Substantia nigra (tissue), 51 donors: ENCODE measurements at places on chromosomes 16 and 17.

GRCh38 chr16:19127205-19127604 is 13.4 kb downstream of the ITPRIPL2 start:
- no peak for DNase-seq

DNA sequence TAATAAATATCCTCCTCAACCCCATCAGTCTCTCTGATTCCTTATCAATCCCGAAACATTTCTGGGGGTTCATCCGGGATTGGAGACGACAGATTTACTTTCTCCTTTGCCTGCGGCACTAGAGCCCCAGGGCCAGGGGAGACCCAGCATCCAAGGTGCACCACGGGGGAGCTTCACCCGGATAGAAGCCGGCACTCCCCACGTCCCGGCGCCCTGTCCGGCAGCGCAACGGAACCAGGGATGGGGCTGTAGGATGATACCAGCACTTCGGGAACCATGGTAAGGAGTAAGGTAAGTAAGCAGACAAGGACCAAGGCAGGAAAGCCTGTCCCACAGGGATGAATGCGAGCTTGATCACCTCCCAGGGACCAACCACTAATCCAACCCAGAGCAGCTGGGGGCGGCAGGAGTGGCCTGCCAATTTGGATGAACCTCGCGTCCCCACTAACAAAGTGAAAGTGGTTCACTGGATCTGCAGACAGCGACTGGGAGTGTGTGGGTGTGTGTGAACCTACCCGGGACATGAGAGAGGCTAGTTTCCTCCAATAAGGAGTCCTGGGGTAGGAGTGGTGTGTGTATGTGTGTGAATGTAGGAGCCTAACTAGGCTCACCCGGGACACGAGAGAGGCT is 11.9 kb downstream of the POLR3K start:
- DNase-seq: no peak

- DNase-seq: no peak
Observed at GRCh38 chr17:38442548-38442947, 14.3 kb downstream of the ARHGAP23 start.

DNA sequence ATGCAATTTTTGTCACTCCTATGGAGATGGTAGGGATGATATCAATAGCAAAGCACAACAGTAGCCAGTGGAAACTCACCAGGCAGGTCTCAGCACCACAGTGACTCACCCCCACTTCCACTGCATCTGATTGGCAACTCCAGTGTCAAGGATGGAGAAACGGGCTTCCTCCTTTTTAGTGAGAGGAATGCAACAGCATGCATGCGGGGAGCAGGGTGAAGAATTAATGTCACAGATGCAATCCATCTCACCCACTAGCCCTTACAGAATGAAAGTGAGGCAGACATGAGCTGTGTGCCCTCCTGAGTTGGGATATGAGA is 467.0 kb upstream of the C16orf82 start:
- no peak for DNase-seq

- no peak for DNase-seq
Observed at GRCh38 chr17:76793775-76794174, 55.9 kb downstream of the MFSD11 start.

- DNase-seq: no peak
Observed at GRCh38 chr16:27706866-27707685, 157.1 kb downstream of the KATNIP start.

DNA sequence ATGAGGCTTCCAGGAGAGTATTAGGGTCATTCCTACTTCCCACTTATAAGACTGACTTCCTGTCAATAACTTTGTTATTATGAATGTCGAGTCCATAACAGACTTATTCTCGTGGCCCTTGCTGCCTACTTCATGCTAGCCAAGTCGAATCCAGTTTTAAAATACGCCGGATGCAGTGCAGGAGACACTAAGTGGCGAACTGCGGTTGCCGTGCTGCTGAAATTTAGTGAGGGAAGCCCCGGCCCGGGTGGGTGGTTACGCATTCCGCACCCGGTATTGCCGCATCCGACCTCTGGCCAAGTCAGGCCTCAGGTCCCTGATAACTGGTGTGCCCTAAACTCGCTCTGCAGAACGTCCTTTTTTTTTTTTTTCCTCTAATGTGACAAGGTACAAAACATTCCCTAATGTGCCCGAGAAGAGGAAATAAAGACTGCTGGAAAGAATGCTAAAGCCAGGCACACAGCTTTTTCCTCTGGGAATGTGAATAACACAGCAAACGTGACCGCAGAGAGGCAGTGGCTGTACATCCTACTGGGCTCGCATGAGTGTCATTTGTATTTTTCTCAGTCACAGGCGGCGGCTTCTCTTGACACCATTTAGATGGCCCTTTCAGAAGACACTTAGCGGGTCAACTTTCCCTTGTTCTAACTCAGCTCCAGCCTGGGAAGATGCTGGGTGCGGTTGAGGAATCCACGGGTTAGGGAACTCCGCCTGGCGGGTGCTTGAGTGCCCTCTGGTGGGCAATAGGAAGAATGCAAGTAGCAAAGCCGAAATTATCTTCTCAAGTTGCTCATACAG is 7.1 kb upstream of the AKTIP start:
- peak; percentile 45 for DNase-seq

- DNase-seq: no peak
Observed at GRCh38 chr17:4394208-4395110, 28.0 kb upstream of the UBE2G1 start.

DNA sequence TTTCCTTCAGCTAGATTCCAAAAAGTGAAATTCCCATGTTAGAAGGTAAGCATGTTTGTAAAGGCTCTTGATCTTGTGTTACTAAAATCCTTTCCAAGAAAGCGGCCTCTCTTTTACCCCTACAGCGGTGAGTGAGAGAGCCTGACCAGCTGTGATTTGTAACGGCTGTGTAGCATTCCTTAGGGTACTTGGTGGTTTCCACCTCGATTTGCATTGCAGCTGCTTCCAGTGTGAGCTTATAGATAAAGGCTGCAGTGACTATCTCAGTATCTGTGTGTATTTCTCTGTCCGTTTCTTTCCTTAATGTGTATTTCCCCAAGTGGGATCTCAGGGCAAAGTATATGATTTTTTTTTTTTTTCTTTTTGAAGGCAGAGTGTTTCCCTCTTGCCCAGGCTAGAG is 169.4 kb downstream of the SNX29 start:
- no peak for DNase-seq

- DNase-seq: no peak
Observed at GRCh38 chr17:79633154-79633553, 22.3 kb upstream of the RBFOX3 start.

GRCh38 chr16:79253100-79253631 is 347.4 kb downstream of the MAF start:
- DNase-seq: no peak

DNA sequence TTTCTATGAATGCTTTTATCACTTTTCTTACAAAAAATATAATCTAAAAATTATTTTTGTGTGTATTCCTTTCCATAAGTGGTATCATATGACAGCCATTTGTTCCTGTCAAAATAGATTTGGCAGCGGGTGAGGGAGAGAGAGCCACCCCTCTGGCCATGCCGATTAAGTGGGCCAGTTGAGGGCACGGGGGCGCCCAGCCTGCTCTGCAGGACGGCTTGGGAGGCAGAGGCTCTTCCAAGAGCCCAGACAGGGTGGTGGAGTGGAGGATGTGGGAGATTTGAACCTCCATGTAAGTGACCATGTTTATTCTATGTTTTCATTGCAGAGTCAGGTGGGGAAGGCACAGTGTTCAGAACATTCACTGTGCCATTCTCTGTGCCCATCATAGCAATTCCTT is 88.8 kb downstream of the IRX3 start:
- no peak for DNase-seq

DNA sequence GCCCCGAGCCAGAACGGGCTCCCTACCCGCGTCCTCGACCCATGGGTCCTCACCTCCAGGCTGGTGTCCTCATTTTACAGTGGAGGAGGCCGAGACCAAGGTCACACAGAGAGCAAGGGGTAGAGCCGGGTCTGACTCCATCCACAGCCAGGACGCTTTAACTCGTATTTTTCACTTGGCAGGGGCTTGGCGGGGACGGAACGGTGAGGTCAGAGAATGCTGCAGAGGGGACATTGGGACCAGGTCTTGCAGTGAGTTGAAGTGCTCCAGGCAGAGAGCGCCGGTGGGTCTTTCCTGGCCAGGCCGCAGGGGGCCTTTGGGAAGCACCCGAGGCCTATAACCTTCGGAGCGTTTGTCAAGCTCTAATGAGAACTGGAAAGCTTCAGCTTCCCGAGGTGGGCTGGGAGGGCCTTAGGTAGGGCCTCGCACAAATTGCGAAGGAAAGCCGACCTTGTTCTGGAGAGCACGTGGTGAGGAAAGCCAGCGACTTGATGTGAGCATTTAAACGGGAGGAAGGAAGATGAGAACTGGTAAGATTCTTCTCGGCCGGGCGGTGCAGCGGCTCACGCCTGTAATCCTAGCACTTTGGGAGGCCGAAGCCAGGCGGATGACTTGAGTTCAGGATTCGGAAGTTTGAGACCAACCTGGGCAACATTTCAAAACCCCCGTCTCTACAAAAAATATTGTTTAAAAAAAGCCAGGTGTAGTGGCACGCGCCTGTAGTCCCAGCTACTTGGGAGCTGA is 908 bp upstream of the CLUH start:
- DNase-seq: no peak
